ENCODE measurements at places on chromosomes 3 and 15. TPM values are rescaled to one million over a fixed set of nuclear protein-coding genes. Genes with fewer than 3 reads are reported as not detected.

Gene FGF7
- total RNA-seq: 91.7 TPM

Gene FBXO40
- total RNA-seq: 0.21 TPM

Gene GOLGA8J
- not detected for total RNA-seq

Gene CLRN1
- total RNA-seq: not detected

Gene RTP1
- not detected for total RNA-seq

Gene REC114
- not detected for total RNA-seq

Gene GABRG3
- total RNA-seq: 3.0 TPM

Gene MME
- 96.1 TPM for total RNA-seq

Gene APBA2
- total RNA-seq: 15.0 TPM

Gene DALRD3
- 34.1 TPM for total RNA-seq

Gene NR2F2
- 23.6 TPM for total RNA-seq

DNA sequence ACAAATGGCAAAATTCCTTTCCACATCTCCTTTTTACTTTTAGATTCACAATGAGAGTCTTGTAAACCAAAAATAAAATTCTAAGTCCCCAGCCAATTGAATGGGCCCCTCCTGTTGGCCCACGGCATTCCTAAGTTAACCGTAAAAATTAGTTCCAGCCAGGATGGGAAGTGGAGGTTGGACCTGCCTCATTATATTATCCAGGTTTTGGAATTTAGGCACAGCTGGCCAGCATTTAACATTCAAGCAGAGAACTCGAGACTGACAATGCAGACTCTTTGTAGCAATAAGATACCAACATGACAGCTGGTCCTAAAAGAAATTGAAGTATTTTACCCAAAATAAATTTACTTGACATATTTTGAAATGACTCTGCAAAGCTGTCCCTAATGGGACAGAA lies 321.0 kb upstream of the NAALADL2 start:
- no peak for DNase-seq
- no peak overlapping the region for H3K27ac ChIP-seq
- no peaks in the 10 kb centered on the region for H3K4me1 ChIP-seq
- H3K27me3 ChIP-seq: no peaks in the 10 kb centered on the region
- no peak overlapping the region for H3K4me3 ChIP-seq
- no peaks in the 10 kb centered on the region for H3K36me3 ChIP-seq

DNA sequence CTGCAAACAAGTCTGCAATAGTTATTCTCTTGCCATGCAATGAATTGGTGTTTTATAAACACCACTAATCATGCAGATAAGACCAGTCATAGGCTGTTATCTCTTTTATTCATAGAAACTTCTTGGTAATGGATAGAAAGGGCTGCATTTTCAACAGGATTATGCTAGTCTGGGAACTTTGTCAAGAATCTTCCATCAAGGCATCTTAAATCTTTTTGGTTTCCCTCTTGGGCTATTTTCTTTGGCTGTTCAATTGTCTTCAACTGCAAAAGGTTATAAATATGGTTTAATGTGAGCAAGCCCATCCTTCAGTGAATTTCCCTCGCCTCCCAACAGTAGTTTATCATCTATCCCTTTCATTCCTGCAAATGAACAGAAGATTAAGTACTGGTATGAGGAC lies 59.0 kb upstream of the MINAR1 start:
- no peak overlapping the region for H3K4me3 ChIP-seq
- no peaks in the 10 kb centered on the region for H3K36me3 ChIP-seq
- no peak overlapping the region for H3K27ac ChIP-seq
- no peaks in the 10 kb centered on the region for H3K27me3 ChIP-seq
- H3K4me1 ChIP-seq: no peaks in the 10 kb centered on the region
- no peak for DNase-seq

DNA sequence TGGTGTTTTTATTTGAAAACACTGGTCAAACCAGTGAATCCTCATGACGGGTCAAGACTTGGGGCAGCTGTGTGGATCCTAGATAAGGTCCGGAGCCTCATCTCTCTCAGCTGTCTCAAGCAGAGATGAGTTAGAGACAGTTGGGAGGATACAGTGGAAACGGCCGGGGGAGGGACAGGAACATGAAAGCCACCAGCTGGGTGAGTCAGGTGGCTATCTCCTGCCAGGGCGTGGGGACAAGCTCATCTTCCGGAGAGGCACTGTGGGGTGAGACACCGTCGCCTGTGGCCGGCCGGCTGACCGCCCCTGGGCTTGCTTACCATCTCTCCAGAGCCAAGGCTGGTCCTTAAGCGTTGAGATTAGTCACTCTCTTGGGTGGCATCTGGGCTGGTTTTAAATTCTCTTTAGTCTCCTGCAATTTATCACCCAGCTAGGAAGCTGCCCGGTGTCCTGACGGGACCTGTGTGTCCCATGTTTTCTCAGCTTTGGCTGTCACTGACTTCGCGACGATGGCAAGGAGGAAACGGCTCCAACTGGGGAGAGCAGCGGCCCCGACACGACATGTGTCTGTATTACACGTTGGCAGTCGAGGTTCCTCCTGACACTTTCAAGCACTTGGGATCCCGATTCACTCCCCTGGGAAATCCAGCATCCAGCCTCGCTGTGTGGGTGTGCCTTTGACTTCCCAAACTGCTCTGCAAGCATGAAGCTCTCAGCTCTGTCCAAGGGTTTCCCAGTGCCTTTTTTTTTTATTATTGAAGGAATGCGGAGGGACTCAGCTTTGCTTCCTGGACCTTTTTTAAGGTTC lies 7.5 kb downstream of the ST8SIA2 start:
- no peak overlapping the region for H3K27ac ChIP-seq
- no peaks in the 10 kb centered on the region for H3K4me1 ChIP-seq
- DNase-seq: no peak
- H3K27me3 ChIP-seq: no peaks in the 10 kb centered on the region
- H3K4me3 ChIP-seq: no peak overlapping the region

DNA sequence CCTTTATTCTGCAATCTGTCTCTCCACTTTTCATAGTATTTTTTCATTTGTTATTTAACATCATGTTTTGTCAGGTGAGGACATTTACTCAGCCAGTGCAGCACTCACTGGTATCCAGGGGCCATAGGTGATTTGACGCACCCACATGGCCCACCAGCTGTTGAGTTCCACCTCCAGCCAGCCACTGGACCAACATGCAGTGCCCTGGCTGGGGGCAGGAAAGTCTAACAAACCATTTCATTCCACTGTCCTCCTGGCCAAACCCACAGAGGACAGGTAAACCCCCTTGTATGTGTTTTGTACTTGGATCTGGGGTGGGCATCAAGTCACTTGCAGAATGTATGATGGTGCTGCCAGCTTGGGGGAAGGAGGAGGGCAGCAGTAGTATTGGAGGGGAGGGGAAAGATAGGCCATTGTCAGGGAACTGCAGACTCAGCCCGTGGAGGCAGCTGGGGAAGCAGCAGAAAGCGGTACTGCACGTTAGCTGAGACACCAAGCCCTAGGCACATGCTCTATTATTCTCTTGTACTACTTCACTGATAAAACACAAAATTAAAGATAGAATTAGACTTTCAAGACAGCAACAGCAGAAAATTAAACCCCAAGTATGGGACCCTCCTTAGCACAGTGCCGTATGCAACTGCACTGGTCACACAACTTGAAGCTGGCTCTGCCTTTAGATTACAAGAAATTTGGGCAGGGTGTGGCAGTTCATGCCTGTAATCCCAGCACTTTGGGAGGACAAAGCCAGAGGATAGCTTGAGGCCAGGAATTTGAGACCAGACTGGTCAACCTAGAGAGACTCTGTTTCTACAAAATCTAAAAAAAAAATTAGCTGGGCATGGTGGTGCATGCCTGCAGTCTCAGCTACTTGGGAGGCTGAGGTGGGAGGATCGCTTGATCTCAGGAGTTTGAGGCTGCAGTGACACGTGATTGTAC lies 15.4 kb upstream of the RPL24 start:
- DNase-seq: no peak
- no peak overlapping the region for H3K4me3 ChIP-seq
- H3K4me1 ChIP-seq: no peaks in the 10 kb centered on the region
- H3K36me3 ChIP-seq: no peaks in the 10 kb centered on the region
- no peak overlapping the region for H3K27ac ChIP-seq
- H3K27me3 ChIP-seq: no peaks in the 10 kb centered on the region

DNA sequence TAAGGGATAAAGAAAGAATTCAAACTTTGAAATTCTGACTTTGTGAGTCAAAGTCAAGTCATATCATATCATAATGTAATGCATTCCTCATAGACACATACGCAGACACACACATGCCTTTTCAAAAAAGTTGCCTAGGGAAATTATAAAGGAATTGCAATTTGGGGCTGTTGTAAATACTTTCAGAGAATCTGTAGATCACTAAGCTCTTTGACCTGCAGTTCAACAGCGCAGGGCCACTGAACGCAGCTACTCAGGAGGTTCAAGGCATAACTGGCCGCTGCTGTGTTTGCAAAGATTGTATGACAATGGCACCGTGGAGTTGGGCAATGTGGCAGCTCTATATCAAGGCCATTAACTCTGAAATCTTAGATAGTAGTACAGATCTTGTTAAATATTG lies 188.4 kb upstream of the THRB start:
- H3K27me3 ChIP-seq: no peaks in the 10 kb centered on the region
- H3K27ac ChIP-seq: no peak overlapping the region
- H3K4me3 ChIP-seq: no peak overlapping the region
- H3K36me3 ChIP-seq: no peaks in the 10 kb centered on the region
- DNase-seq: no peak
- H3K4me1 ChIP-seq: no peaks in the 10 kb centered on the region

- no peak overlapping the region for H3K4me3 ChIP-seq
- H3K36me3 ChIP-seq: no peaks in the 10 kb centered on the region
- H3K27ac ChIP-seq: no peak overlapping the region
Measured at GRCh38 chr3:150022381-150023238, 51.9 kb upstream of the PFN2 start.

DNA sequence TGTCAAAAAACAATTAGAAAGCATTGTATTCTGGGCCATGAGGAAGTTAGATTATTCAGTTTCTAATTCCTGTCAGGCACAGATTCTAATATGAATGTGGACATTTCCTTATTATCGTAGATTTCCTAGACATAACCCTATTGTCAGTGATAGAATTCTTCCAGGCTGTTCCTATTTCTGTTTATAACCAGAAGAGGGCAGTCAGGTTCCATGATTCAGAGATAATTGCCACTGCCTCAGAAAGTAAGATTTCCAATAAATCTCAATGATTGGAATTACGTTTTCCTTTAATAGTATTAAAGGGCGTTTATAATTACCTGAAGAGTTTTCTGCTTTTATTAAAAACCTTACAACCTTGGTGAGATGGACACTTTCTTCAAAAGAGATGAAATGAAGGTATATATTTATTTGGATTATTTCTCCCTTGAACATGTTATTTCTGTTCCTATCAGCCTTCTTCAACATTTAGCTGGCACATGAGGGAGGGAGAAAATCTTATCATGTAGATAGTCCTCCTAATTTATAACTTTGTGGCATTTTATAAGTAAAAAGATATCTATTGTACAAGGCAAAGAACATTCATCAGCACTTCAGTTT lies 439.2 kb downstream of the MCTP2 start:
- H3K27me3 ChIP-seq: no peaks in the 10 kb centered on the region
- H3K4me1 ChIP-seq: no peaks in the 10 kb centered on the region
- no peak for DNase-seq
- no peaks in the 10 kb centered on the region for H3K36me3 ChIP-seq

DNA sequence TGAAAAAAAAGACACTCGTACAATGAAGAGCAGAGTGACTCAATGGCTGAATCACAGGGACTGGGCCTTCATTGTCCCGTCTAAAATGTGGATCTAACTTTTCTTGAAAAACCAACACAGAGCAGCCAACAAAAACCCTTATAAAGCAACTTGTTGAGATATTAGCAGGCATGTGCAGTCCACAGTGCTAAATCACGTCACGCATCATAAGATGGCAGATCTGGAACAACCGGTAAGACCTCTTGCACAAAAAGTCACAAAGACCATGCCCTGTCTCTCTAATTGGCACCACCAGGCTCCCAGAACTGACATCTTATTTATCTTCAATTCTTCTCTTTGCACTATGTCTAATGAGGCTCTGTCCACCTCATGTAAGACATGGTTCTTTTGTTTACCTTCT lies 177.0 kb downstream of the MAGI1 start:
- no peaks in the 10 kb centered on the region for H3K36me3 ChIP-seq
- no peak for DNase-seq
- H3K27me3 ChIP-seq: no peaks in the 10 kb centered on the region
- H3K4me1 ChIP-seq: no peaks in the 10 kb centered on the region
- no peak overlapping the region for H3K27ac ChIP-seq
- H3K4me3 ChIP-seq: no peak overlapping the region

DNA sequence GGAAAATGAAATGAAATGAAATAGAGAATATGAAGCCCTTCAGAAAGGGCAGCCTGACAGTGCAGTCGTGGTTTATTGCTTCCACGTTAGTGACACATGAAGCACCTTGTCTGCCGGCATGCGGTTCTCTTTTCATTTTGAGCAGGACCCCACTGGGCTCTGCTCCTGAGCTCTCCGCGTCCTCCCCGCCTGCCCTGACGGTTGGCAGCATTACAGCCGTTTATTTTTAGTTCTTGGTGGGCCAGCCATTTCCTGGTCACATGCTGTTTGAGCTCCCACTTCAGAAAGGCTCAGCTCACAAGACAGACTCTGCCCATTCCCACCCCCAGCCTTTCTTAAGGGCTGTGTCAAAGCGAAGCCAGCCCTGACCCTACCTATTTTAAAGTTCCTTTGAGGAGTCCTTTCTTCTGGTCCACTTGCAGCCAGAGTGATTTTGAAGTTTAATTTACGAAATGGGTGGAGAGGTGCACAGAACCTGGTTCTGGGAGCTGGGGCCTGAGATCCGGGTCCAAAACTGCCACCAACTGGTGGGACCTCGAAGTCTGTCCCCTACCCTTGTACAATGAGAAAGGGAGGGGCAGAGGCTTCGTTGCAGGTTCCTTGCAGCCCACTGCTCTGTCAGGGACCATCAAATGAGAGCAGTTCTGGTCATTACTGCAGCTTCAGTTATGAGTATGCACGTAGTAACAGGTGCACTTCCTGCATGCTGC lies 60.1 kb downstream of the MGLL start:
- no peak overlapping the region for H3K27ac ChIP-seq
- no peak for DNase-seq
- H3K4me1 ChIP-seq: no peaks in the 10 kb centered on the region

DNA sequence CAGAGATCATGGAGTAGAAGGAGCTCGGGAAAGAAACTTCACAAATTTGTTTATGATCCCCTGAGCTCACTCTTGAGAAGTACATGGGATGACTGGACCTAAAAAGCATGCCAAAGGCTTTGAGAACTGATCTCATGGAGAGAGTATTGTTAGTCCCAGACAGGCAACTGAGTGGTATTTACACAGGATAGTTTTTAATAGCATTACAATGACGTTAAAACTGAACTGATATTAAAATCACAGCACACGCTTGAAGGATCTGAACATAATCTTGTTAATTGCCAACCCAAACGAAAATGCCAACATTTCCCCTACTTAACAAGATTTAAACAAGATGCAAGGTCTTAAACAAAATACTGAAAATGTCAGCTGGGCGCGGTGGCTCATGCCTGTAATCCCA lies 113.2 kb upstream of the NLGN1 start:
- H3K4me3 ChIP-seq: no peak overlapping the region
- no peaks in the 10 kb centered on the region for H3K4me1 ChIP-seq
- no peaks in the 10 kb centered on the region for H3K27me3 ChIP-seq
- no peak for DNase-seq

Data from uterus (tissue), 4 donors.